ENCODE measurements at places on chromosomes 5 and 9.

DNA sequence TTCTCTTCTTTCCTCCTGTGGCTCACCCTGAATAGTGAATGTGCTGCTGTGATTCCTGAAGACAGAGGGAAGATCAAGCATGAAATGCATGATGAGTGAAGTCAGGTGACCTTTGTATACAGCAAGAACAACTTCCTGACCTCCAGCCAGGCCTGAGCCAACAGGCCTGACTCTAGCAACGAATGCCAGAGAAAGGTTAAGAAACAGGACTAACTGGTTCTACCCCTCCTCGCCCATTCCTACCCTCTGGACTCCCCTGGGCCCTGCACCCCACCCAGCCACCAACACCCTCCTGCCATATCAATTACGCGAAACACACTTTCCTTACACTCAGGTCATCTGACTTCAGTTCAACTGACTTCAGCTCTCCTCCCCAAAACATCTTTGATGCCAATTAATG lies 4.9 kb downstream of the SUSD1 start:
- DNase-seq: no peak

- no peak for DNase-seq
Measured at GRCh38 chr5:87138091-87138805, 129.4 kb upstream of the RASA1 start.

- no peak for DNase-seq
Measured at GRCh38 chr5:170114271-170114670, 8.6 kb downstream of the FOXI1 start.

DNA sequence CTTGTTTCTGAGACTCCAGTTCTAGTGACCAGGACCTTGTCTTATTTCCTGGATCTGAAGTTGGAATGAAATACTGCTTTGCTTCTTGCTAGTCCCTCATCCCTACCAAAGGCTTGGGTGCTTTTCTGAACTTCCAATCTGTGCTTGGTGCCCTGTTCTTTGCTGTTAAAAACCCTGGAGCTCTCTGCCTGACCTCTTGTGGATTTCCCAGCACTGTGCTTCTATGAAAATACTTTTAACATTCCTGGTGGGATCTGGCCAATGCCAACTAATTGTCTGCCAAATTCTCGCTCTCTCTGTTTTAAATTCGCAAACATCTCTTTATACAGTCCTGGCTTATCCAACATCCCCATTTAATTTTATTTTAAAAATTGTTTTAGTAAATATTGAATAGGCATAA lies 26.7 kb upstream of the CSNK1G3 start:
- DNase-seq: no peak

DNA sequence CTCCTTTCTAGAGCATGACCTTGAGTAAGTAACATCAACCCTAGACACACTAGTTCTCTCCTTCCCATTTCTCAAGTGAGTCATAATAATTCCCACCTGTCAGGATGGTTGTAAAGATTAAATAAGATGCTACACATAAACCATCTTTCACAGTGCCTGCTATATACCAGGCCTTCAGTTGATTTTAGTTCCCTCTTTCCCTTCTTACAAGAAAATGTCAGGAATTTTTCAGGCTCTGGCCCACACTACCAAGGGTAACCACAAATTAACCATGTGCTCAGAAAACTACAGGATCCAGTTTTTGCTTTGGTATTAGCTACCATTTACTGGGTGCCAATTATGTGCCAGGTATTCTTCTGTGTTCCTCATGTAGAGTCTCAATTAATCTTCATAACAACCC lies 42.7 kb upstream of the RARS1 start:
- no peak for DNase-seq

DNA sequence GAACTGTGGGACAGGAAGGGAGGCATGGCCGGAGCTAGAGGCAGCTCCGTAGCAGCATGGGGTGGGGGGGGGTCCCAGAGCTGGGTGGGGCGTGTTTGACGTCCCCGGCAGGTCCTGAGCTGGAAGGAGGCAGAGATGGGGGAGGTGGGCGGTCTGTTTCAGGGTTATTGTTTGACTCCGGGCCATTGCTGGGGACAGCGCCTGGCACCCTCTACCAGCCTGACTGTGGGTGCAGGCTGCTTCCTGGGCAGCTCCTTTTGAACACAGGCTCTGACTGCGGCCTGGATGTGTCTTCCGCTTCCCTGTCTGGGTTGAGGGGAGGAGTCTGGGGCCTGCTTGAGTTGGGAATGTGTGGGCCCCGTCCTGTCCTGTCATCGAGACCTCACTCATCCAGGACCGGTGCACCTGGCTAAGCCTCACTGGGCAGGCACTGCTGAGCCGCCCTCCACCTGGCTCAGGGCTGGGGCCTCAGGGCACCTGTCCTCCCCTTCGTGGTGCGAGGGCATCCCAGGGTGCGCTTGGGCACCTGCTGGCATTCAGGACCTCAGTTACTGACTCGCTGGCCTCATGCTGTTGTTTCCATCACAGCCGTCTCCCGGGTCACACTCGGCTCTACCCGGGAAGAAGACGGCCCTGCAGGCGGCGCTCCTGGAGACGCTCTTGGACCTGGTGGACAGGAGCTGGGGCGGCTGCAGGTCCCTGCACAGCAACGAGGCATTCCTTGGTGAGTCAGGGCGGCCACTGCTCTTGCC lies 26.5 kb downstream of the CEP72 start:
- no peak for DNase-seq

Data from NCI-H2171 (cell line).